NCI-H774 (cell line): ENCODE measurements at places on chromosomes 5 and 9.

GRCh38 chr9:18319918-18320445 is 154.0 kb upstream of the ADAMTSL1 start:
- no peak for DNase-seq

GRCh38 chr5:4674166-4674565 is 466.0 kb upstream of the ADAMTS16 start:
- DNase-seq = no peak

- DNase-seq = no peak
Observed at GRCh38 chr5:132979367-132979940, 16.0 kb upstream of the AFF4 start.

DNA sequence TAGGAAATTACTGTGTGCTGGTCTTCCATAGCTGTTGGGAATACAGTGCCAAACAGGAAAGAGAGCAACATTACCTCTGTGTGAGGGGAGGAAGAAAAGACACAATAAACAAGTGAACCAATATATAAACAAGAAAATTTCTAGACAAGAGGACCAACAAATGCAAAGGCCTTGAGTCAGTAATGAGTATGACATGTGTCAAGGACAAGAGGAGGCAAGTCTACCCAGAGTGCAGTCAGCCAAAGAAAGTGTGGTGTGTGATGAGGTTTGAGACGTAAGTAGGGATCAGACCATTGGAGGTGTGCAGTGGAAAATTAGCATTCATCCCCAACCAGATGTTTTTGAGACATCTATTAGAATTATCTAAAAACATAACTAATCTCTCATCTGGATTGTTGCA is 69.5 kb upstream of the CDH6 start:
- DNase-seq = no peak

GRCh38 chr5:180594311-180595045 is 3.2 kb upstream of the SCGB3A1 start:
- DNase-seq = no peak

DNA sequence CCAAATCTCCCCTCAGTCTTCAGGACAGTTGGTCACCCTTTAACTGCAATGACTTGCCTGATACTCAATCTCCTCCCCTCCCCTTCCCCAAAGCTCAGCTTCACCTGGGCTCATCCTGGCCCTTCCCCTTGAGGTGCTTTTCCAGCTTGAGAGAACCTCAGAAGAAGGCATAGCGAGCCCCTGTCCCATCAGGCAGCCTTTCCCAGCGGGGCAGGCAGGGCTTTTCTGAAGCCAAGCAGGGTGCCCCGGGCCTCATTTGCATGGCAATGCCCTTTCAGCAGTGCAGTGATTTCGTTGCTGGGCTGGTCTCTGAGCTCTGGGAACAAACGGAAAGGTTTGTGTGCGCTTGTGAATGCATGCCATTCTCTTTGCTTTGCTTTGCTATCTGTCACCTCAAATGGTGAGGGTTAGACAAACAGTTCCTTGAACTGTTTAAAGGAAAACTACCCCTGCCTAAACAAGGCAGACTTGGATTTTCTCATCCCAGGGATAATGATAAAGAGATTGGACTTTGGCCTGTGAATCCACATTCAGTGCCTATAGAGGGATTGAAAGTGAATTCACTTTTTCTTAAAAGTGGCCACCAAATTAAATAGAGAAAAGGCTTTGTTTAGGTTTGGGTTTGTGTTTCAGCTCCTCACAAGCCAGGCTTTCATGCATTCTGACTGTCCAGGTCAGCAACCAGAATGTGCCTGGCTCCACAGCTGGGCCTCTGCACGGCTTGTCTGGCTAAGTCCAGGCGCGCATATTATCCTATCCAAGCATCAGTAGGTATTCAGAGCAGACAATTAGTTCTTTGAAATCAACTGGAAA is 165.3 kb downstream of the ZNF608 start:
- DNase-seq = no peak

DNA sequence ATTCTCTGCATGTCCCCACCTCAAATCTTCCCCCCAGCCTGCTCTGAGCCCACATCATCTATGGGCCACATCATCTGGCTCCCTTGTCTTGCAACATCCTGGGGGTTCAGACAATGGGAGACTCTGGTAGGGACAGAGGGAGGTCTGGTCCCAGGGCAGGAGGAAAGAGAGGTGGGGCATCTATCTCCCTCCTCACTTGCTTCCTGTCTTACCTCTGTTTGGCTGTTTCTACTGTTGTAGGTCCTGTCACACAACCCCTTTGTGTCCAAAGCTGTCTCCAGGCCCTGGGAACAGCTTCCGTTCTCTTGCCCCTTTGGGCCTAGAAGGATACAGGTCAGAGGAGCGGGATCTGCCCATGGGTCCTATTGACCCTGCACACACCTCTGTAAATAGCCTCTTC is 227.2 kb downstream of the NSG2 start:
- no peak for DNase-seq

DNA sequence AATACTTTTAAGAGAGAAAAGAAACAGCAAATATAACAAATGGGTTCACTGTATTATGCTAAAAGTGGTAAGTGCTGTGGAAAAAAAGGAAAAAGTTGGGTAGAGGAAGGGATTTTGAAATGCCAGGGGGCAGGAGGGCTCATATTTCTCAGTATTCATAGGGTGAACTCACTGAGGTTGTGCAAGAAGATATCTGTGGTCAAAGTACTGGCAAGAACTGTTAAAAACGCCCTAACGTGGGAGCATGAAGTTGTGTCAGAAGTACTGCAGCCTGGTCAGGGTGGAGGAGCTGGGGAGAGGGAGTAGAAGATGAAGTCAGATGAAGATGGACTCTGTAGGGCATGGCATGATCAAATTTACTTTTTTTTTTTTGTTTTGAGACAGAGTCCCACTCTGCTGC is 31.2 kb upstream of the SLC28A3 start:
- DNase-seq = no peak

- no peak for DNase-seq
Observed at GRCh38 chr5:16944816-16945562, 8.9 kb upstream of the MYO10 start.

DNA sequence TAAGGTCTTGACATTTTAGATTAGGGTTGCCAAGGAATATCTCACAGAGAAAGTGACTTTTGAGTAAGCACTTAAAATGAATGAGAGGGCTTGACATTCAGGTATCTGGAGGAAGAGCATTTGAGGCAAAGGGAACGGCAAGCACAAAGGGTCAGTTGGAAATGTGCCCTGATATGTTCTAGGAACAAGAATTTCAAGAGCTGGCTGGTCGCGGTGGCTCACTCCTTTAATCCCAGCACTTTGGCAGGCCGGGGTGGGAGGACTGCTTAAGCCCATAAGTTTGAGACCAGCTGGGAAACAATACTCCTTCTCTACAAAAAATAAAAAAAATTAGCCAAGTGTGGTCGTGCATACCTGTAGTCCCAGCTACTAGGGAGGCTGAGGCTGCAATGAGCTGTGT is 16.5 kb downstream of the KIAA1958 start:
- DNase-seq = no peak

- no peak for DNase-seq
Observed at GRCh38 chr5:94420885-94421284, 197.5 kb downstream of the KIAA0825 start.

DNA sequence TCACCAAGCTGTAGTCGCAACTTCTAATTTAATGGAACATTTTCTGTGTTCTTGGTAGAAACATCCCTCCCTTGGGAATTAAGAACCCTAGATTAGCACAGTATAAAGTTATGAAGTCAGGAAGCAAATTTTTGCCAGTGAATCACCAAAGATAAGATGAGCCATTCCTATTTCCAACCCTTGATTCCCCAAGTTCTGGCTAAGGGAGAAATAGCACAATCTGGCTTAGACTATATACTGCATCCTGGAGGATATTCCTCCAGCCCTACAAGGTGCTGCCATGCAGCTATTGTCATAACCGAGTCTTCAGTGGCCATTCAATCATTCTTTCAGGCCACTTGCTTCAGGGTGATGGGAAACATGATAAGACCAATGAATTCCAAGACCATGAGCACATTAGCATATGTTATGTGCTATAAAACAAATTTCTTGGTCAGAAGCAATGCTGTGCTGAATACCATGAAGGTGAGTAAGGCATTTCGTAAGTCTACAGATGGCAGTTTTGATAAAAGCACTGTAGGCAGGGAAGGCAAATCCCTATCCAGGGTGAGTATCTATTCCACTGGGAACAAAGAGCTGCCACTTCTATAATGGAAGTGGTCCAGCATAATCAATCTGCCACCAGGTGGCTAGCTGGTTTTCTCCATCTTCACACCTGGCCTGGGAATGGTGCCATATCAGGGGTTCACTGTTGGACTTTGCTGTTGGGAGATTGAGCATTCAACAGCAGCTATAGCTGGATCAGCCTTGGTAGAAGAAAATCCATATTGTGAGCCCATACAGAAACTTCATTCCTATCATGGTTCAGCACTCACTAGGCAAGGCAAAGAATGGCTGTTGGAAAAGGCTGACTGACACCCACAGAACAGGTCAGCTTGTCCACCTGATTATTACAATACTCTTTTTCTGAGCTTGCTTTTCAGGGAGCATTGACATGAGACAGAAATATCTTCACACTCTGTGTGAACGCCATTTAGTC is 19.6 kb upstream of the ARL15 start:
- peak; percentile 9 for DNase-seq

DNA sequence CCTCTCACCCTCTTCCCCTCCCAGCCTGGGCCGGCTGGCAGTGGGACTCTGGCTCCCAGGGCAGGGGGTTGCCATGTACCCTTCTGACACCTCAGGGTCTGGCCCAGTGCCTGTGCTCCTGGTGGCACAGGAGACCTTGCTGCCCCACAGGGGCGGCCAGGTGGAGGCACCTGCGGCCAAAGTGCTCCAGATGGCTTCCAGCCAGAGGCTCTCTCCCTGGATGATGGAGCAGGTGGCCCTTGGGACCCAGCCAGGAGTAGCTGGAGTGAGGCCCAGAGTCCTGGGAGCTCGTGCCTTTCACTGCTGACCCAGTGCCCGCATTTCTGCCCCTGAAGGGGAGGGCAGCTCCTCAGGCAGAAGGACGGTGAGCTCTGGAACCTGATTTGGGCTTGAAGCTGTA is 87.3 kb downstream of the NTNG2 start:
- DNase-seq = peak; percentile 90

DNA sequence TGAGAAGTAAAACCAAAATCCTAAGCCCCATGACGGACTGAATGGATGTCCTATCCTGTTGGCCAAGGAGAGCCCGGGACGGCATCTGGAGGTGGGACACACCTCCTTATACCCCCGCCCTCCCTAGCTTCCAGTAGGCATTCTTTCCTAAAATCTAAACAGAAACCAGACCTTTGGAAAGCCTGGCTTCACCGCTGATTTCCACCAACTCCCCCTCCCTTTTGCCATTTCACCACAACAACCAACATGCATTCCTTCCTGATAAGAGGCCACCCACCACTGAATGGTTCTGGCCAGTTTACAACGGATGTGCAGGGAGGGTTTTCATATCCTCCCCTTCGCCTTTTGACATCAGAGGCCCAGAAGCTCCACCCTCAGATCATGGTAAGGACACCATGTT is 9.2 kb upstream of the RARS1 start:
- no peak for DNase-seq

GRCh38 chr9:105439428-105439827 is 8.4 kb upstream of the FSD1L start:
- no peak for DNase-seq

GRCh38 chr5:93602241-93603077 is 19.4 kb downstream of the NR2F1 start:
- DNase-seq = no peak

DNA sequence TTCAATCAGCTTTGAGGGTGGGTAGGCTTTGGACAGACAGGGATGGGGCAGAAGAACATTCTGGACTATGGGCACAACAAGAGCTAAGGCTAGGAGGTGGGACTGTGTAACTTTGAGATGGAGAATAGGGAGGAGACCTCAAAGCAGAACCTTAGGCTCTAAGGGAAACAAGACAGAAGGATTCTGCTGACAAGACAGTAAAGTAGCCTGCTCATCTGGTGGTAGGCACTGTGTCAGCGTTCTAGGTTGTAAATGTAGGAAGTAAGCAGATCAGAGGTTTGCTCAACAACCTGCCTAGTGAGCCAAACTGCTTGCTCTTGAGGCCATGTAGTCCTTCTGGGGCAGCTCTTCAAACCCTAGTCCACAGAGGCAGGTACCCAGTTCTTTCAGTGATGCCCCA is 15.0 kb upstream of the IL12B start:
- no peak for DNase-seq

DNA sequence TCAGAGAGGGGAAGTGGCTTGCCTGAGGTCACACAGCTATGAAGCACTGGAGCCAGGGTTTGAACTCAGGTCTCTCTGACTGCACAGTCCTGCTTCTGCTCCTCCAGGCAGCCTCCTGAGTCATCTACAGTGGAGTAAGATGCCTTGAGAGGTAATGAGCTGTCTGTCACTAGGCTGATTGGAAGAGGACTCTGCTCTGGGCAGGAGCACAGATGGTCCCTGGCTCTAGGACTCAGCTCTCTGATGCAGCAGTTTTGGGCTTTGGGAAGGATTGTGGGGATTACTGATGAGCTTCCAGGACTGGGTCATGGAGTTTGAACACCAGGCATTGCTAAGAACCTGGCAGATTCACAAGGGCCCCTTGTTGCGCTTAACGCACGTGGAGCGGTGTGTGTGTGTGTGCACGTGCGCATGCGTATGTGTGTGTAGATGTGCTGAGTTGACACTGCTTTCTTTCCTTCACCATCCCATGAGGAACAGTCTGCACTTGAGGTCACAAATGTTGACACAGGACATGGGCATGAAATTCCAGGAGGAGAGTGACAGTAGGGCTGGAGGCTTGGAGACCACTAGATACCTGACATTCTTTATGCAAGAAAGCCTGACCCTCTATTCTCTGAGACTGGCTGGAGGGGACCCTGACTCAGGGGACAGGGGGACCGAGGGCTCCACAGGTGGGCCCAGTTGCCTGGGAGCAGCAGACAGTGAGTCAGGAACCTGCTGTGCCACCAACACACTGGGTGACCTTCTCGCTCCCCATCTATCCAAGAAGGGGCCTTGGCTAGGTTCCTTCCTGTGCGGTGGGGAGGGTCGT is 170.5 kb downstream of the RGS3 start:
- no peak for DNase-seq

- DNase-seq = peak; percentile 48
Observed at GRCh38 chr5:65483546-65484346, 2.0 kb upstream of the ADAMTS6 start.
